Panc1 (cell line): ENCODE measurements at places on chromosomes 7 and 10. TPM values are rescaled to one million over a fixed set of nuclear protein-coding genes. Genes with fewer than 3 reads are reported as not detected.

Gene ELOVL3
- 1.2 TPM for total RNA-seq

Gene GOLGA7B
- 1.5 TPM for total RNA-seq

Gene RBM28
- total RNA-seq, result 54.1 TPM

Gene SLC13A1
- total RNA-seq, result not detected

Gene DPCD
- total RNA-seq, result 27.6 TPM

Gene SPDYE6
- total RNA-seq, result not detected

Gene TMEM243
- total RNA-seq, result 15.4 TPM

Gene SPDYE16
- not detected for total RNA-seq

Gene TMEM139
- 2.0 TPM for total RNA-seq
